ENCODE measurements at places on chromosomes 5 and 9.

GRCh38 chr5:73199671-73200070, 26.7 kb downstream of the TMEM174 start:
- DNase-seq = peak; percentile 72

DNA sequence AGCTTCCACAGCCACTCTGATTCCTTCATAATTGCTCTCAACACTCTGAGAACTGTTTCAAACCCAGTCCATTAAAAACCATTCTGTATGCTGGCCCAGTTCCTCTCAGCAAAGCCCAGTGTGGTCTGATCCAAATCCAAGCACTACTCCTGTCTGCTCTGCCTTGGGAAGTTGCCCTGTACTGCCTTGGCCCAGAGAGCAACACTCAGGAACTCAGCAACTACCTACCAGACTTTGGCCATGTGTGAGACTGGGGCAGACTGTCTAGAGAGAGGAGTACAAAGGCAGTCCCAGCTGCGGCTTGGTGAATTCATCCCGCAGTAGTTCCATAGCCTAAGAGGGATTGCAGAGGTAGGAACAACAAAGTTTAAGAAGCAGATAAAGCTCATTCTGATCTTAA, 214.4 kb downstream of the MCTP1 start:
- no peak for DNase-seq

- peak; percentile 28 for DNase-seq
These were observed 88.7 kb upstream of the FAM169A start for GRCh38 chr5:74954919-74955318.

DNA sequence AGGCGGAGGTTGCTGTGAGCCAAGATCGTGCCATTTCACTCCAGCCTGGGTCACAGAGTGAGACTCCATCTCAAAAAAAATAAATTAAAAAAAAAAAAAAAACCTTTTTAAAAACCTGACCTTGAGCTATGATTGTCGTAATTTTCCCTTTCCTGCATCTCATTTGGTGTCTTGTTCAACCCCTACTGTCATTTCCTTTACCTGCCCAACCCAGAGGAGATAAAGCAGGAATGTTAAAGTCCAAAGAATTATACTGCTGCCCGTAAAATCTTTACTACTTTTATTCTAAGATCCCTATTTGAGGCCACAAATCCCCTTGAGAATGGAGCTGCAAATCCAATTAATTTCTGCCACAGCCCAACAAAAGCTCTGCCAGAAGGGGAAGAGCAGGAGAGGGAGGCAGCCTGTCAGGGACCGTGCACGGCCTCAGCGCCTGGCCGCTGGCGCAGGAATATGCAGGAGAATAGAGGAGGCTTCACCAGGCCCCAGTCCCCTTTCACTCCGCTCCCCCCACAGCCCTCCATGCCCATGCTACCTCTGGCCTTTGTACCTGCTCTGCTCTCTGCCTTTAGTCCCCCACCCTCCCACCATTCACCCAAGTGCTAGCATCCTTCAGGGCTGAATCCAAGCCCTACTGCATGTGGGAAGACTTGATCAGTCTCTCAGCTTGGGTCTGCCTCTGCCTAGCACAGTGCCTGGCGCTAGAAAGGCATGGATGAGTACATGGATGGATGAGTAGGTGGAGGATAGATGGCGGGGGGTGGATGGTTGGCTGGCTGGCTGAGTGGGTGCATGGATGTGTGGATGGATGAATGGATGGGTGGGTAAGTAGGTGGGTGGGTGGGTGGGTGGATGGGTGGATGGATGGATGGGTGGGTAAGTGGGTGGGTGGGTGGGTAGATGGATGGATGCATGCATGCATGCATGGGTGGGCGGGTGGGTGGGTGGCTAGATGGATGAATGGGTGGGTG, 99.8 kb upstream of the SARDH start:
- peak; percentile 36 for DNase-seq

DNA sequence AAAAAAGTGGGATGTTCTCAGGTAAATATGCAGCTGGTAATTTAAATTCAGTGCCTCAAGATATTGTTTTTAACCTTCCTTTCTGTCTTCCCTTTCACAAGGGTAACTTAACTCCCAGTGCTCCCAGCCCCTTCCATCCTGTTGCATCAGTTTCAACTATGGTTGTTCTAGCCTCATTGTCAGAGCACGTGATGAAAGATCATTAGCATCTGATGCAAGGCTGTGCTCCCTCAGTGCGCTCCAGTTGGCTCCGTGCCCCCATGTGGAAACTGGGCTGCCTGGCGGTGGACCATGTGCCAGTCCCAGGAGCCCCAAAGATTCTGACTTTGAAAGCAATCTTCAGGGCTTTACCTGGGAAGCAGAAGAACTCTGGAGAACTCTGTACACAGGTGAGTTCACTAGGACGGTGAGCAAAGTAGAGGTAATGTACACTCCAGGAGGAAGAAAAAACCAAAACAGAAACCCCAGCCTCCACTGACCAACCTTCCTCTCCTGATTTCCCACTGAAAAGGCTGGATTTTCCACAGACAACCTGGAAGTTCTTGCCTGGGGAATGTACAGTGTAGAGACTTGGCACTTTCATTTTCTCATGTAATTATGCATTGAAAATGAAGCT, 96.9 kb downstream of the SLC1A3 start:
- DNase-seq = no peak

- no peak for DNase-seq
These were observed 172.9 kb upstream of the PTCH1 start for GRCh38 chr9:95689669-95690068.

- DNase-seq = no peak
These were observed 66.8 kb downstream of the THBS4 start for GRCh38 chr5:80101993-80102392.

DNA sequence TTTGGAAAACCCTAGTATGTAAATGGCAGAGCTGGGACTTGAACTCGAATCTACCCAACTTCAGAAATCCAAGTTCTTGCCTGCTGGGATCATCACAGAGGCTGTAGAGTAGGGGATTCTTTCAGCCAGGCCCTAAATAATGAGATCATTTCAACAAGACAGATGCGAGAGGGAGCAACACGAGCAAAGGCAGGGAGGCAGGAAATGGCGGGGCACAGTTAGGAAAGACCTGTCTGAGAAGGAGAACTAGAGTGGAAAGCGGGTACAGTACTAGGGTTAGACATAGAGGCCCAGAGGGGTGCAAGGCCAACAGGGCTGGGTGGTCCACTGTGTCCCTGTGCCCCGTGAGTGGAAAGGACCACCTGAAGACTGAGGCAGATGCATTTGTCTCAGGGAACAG, 46.1 kb downstream of the MVB12B start:
- no peak for DNase-seq

- no peak for DNase-seq
These were observed 48.1 kb downstream of the PRELID2 start for GRCh38 chr5:145787001-145787400.

DNA sequence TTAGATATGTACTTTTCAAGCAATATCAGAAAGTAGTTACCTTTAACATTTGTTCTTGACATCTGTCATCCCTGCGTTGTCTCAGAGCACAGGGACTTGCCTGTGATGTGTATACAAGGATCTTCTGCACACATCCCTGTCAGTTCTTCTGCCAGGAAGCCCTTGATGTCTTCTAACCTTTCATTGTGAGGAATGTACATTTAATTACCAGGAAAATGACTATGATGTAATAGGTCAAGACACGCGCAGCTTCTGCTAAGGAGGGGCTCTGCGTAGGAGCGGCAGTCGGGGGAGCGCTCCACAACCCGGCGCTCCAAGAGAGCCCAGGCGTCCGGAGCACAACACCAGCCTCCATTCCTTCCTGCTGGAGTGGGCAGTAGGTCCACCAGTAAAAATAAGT, 119.7 kb downstream of the IRX2 start:
- no peak for DNase-seq

- DNase-seq = no peak
These were observed 138.5 kb upstream of the FREM1 start for GRCh38 chr9:15048772-15049171.

GRCh38 chr5:171588790-171589189, 169.3 kb downstream of the FGF18 start:
- DNase-seq = no peak

DNA sequence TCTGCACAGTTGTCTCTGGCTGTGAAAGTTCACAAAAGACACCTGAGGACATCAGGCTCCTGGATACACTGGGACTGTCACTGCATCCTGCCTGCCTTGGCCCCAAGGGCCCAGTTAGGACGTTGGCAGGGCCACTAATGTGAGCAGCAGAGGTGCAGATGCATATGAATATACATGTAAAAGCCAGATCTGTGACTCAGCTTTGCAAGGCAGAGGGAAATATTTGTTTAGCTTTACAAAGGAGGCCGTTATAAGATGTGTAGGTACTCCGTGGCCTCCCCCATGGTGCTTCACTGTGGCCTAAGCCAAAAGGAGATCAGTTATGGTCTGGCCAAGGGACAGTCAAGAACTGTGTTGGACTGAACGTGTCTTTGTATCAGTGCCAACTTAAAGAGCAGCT, 4.1 kb upstream of the C1QTNF3 start:
- DNase-seq = no peak

GRCh38 chr9:2120926-2121689, 106.0 kb downstream of the SMARCA2 start:
- peak; percentile 81 for DNase-seq

- DNase-seq = no peak
These were observed 129.3 kb downstream of the EFNA5 start for GRCh38 chr5:107541400-107541799.

- no peak for DNase-seq
These were observed 111.7 kb upstream of the BOD1 start for GRCh38 chr5:173727839-173728778.

- no peak for DNase-seq
These were observed 93.4 kb downstream of the PDE6A start for GRCh38 chr5:149851211-149851610.

DNA sequence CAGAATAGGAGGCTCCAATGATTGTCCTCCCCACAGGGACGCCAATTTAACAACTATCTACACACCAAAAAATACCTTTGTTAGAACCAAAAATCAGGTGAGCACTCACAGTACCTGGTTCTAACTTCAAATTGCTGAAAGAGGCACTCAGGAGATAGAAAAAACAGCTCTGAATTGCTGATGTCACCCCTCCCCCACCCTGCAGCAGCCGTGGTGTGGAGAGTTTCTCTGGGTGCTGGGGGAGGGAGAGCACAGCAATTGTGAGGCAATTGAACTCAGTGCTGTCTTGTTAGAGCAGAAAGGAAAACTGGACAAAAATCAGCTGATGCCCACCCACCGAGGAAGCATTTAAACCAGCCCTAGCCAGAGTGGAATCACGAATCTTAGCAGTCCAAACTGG, 41.8 kb downstream of the TNFSF8 start:
- no peak for DNase-seq

GRCh38 chr5:135179308-135179980, 145.4 kb upstream of the PITX1 start:
- no peak for DNase-seq

DNA sequence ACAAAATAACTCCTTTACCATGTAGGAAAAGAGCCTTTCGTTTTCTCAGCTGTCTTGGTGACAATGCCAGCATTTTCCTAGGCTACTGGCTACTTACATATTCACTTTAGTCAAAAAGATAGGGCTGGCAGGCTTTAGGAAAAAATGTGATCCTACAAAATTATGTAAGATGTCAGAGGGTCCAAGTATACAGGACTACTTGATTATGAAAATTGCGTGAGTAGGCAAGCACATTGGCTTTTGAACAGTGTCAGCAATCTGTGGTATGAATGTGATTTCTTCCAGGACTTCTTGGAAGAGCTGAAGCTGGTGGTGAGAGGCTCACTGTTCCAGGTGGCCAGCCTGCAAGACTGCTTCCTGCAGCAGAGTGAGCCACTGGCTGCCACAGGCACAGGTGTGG, 22.8 kb downstream of the THBS4 start:
- DNase-seq = no peak

- no peak for DNase-seq
These were observed 17.8 kb downstream of the NANS start for GRCh38 chr9:98074115-98074990.

- no peak for DNase-seq
These were observed 11.9 kb downstream of the BASP1 start for GRCh38 chr5:17229313-17229712.

All from retinal pigment epithelial cell (primary cell).